Cardiac muscle cell (in vitro differentiated cells and primary cell): ENCODE measurements at places on chromosomes 5 and 9. TPM values are rescaled to one million over a fixed set of nuclear protein-coding genes. Genes with fewer than 3 reads are reported as not detected.

DNA sequence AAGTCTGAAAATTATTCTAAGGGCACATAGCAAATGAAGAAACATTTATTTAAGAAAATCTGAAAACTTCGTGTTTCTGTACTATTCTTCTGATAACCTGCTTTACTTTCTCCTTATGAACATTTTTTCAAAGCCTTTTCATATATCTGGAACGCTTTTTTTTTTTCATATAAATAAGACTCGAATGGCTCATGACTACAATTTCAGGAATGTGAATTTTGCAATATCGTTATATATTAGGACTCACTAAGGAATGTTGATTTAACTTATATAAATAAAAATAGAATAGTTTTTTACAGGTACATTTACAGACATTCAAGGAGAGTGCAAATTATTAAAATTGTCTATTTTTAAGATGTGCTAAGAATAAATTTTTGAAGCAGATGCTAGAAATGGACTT, 42.9 kb downstream of the GPBP1 start:
- H3K27me3 ChIP-seq: no peaks in the 10 kb centered on the region
- H3K4me3 ChIP-seq: no peak overlapping the region
- peaks cover 12% of the 10 kb centered on the region for H3K36me3 ChIP-seq
- no peaks in the 10 kb centered on the region for H3K4me1 ChIP-seq

DNA sequence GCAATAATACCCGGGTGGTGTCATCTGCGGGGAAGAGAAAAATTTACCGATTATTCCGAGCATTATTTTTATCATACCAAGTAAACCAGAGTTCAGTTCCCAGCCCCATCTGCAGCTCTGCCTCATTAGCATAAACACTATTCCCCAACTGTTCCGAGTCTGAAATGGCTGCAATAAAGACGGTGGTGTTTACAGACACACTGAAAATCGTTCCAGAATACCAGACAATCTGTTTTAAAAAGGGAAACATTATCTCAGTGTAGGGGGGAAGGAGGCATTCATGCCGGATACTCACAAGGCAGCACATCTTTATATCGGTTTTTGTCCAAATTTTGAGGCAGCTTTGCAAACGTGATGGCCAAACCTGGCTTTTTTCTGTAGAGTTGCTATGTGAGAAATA, 70.3 kb upstream of the EPB41L4B start:
- H3K27me3 ChIP-seq: no peaks in the 10 kb centered on the region
- H3K4me1 ChIP-seq: no peaks in the 10 kb centered on the region
- no peaks in the 10 kb centered on the region for H3K36me3 ChIP-seq
- no peak overlapping the region for H3K27ac ChIP-seq

DNA sequence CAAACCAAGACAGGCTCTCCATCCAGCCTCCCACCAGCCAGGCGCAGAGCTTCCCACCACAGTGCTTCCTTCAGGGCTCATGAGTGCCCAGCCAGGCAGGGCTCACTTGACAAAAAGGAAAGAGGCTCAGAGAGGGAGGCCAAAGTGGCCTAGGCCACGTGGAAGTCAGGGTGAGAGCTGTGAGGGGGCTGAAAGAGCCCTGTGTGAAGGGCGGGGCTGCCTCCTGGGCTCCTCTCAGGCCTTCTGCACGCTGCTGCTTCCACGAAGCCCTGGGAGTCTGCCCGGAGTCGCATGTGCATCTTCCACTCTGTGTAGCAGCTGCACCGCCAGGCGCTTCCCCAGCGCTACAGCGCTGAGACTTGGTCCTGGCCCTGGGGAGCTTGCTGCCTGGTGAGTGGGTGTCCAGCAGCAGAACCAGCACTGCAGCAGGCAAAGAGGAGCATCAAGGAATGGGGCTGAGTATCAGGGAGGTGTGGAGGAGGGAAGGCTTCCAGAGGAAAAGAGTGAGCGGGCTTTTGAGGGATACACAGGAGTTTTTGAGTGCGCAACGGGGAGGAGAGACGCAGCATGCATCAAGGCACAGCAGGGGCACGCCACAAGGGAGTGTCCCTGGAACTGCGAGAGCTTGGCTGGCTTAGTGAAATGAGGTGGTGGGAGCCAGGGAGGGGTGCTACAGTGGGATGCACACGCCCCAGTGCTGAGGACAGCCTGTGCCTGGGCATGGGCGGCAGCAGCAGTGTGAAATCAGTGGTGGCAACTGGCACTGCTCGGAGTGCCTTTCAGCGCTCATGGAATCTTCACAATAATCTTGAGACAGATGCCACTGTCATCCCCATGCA, 178.0 kb downstream of the GAPVD1 start:
- H3K4me3 ChIP-seq: no peak overlapping the region
- H3K27me3 ChIP-seq: no peaks in the 10 kb centered on the region
- H3K36me3 ChIP-seq: no peaks in the 10 kb centered on the region

GRCh38 chr5:169970911-169971765, 9.2 kb downstream of the INSYN2B start:
- no peak overlapping the region for H3K27ac ChIP-seq
- H3K36me3 ChIP-seq: no peaks in the 10 kb centered on the region
- peaks cover 6% of the 10 kb centered on the region for H3K4me1 ChIP-seq
- DNase-seq: peak; percentile 74
- no peaks in the 10 kb centered on the region for H3K27me3 ChIP-seq
- no peak overlapping the region for H3K4me3 ChIP-seq

- no peak overlapping the region for H3K4me3 ChIP-seq
- H3K36me3 ChIP-seq: no peaks in the 10 kb centered on the region
- H3K27me3 ChIP-seq: no peaks in the 10 kb centered on the region
These were observed 493.2 kb upstream of the KLF4 start for GRCh38 chr9:107982745-107983144.

DNA sequence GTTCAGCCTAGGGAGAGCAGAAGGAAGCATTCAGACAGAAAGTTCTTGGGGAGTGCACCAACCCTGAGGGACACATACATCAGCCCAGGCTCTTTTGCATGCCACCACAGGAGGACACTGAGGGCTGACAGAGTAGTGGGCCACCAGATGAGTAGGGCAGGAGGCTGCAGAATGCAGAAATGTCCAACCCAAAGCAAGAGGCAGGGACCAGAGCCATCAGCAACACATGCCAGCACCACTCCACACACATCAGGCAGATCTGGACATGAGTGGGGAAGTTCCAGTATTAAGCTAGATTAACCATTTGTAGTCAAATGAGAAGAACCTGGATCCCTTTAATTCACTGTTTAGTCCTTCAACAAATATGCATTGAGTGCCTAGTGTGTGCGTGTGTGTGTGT, 35.7 kb upstream of the OTULINL start:
- no peaks in the 10 kb centered on the region for H3K4me1 ChIP-seq
- no peak for DNase-seq
- H3K36me3 ChIP-seq: no peaks in the 10 kb centered on the region
- H3K27me3 ChIP-seq: no peaks in the 10 kb centered on the region

- no peak overlapping the region for H3K27ac ChIP-seq
- no peak for DNase-seq
- no peaks in the 10 kb centered on the region for H3K27me3 ChIP-seq
- H3K4me1 ChIP-seq: peaks cover 6% of the 10 kb centered on the region
- H3K36me3 ChIP-seq: no peaks in the 10 kb centered on the region
These were observed 255.7 kb downstream of the ENC1 start for GRCh38 chr5:74384851-74385250.

DNA sequence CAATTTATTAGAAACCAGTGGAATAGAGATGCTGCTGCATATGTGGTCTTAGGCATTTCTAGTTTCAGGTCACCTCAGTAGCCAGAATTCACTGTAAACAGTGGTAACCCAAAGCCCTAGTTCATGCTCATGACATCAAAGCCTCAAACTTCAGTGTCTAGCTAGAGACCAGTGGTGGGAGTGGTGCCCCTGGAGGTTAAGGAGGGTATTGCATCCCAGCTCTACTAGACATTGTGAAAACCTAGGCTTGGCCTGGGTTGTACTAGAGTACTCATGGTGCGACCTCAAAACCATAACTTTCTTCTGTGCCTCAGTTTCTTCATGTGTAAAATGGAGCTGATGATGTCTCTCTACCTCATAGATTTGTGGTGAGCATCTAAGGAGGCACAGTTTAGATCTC, 18.8 kb downstream of the COL5A1 start:
- peaks cover 56% of the 10 kb centered on the region for H3K4me1 ChIP-seq
- H3K27ac ChIP-seq: peak overlapping the region; percentile 99
- H3K27me3 ChIP-seq: no peaks in the 10 kb centered on the region
- peak; percentile 41 for DNase-seq

GRCh38 chr9:28163619-28164018, 590.3 kb upstream of the C9orf72 start:
- no peaks in the 10 kb centered on the region for H3K4me1 ChIP-seq
- no peaks in the 10 kb centered on the region for H3K27me3 ChIP-seq
- H3K27ac ChIP-seq: no peak overlapping the region
- DNase-seq: no peak

GRCh38 chr5:82176115-82176814, 101.9 kb downstream of the RPS23 start:
- H3K4me1 ChIP-seq: peaks cover 9% of the 10 kb centered on the region
- H3K27me3 ChIP-seq: no peaks in the 10 kb centered on the region
- H3K4me3 ChIP-seq: no peak overlapping the region
- H3K27ac ChIP-seq: no peak overlapping the region

DNA sequence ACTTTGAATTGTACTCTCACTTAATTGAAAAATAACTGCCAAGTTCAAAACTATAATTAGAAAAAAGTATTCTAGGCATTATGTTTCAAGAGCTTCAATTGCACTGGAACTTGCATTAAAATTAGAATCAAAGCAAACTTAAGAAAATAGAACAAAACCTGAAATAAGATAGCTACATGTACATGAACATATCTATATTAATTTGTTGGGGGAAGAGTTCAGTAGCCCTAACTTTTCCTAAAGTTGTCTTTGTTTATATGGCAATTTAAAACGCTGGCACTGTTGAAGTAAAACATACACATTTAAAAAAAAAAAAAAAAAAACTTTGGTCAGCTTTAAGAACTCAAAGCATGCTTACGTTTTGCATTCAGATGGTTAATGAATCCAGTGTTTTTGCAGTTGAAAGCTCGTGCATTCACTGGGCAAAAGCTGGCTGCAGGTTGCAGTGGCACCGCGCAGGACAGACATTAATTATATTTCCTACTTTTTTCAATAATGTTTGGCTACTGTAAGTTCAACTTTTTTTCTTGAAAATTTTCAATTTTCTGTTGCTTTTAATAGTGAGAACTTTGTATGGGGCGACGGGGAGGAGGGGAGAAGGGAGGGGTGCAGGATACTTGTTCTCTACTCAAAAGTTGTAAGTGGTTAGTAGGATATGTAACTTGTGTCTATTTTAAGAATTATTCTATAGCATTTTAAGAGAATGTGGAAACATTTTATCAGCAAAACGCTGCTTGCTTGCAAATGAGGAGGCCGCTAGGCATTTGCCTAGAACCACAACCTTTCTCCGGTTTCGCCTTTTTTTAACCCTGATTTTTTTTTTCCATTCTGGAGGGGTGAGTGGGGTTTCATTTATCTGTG, 3.9 kb downstream of the NR2F1 start:
- no peaks in the 10 kb centered on the region for H3K36me3 ChIP-seq
- no peak overlapping the region for H3K27ac ChIP-seq
- peak; percentile 43 for DNase-seq
- peaks cover 6% of the 10 kb centered on the region for H3K4me1 ChIP-seq
- H3K27me3 ChIP-seq: peaks cover 100% of the 10 kb centered on the region

DNA sequence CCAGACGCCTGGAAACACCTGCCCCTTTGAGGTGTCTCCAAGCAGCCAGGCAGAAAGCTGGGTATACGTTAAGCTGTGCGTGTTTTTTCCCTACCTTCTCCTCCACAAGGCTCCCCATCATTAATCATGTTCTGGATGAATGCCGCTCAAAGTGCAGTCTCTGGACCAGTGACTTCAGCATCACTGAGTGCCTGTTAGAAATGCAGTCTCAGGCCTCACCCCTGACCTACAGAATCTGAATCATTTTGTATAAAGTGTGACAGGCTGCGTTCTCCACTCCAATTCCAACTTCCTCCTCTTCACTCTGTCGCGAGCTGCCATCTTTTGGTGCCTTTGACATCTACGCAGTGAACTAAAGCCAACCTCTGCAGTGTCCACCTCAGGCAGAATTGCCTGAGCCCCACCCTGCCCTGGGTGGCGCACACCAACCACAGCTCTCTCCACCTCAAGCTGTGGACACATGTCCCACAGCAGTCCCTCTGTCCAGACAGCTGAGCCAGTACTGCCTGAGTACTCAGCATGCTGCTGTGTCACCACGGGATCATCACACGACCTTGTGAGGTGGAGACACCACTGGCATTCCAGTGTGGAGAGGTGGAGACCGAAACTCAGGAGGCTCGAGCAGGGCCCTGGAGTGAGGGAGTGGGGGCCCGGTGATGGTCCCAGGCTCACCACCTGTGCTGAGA, 14.2 kb downstream of the PTPN3 start:
- H3K27me3 ChIP-seq: no peaks in the 10 kb centered on the region
- no peaks in the 10 kb centered on the region for H3K4me1 ChIP-seq
- no peaks in the 10 kb centered on the region for H3K36me3 ChIP-seq
- H3K27ac ChIP-seq: no peak overlapping the region
- no peak for DNase-seq
- H3K4me3 ChIP-seq: no peak overlapping the region

- H3K36me3 ChIP-seq: no peaks in the 10 kb centered on the region
- no peaks in the 10 kb centered on the region for H3K27me3 ChIP-seq
- H3K4me1 ChIP-seq: no peaks in the 10 kb centered on the region
- H3K4me3 ChIP-seq: no peak overlapping the region
- no peak overlapping the region for H3K27ac ChIP-seq
These were observed 73.8 kb upstream of the SLIT3 start for GRCh38 chr5:169374761-169375160.

DNA sequence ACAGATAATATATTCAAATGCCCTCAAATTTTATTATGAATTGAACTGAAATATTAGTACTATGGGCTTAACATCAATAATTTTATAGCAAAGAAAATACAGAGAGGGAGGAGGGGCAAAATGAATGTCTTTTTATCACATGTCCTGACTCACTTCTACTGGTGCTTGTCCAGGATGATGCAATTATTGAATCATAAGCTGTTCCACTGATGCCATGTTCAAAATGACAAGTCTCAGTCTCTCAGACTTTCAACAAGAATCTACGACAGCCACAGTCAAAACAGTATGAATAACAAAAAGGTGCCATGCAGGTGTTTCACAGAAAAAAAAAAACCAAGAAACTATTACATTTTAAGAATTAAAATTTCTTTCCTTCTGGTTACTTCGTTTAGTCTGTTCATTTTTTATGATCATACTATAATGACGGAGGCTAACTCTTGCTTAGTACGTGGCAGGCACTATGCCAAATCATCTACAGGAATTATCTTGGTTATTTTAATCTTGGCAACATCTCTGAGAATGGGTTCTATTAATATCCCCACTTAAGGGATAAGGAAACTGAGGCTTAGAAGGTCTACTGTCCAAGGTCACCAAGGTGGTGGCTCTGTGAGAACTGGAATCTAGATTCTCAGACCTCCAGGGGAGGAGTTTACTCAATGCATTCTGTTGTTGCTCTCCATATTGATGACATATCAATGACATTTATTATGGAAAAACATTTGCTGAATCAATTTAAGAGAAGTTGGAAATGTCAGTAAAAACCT, 61.5 kb downstream of the NR3C1 start:
- no peak overlapping the region for H3K4me3 ChIP-seq
- no peaks in the 10 kb centered on the region for H3K4me1 ChIP-seq
- H3K27ac ChIP-seq: no peak overlapping the region
- no peak for DNase-seq

The IFNA13 gene
- polyA plus RNA-seq: not detected in 2 replicates

The CARTPT gene
- not detected in 2 replicates for polyA plus RNA-seq

The NR5A1 gene
- polyA plus RNA-seq: not detected in 2 replicates

The SH3PXD2B gene
- polyA plus RNA-seq: 13.9 and 20.3 TPM in 2 replicates

The ARL10 gene
- polyA plus RNA-seq: 7.8 and 9.6 TPM in 2 replicates

The LCN15 gene
- polyA plus RNA-seq: 0.17 TPM in 1 of 2 replicates, not detected in the other
